ENCODE measurements at places on chromosomes 7 and 10. TPM values are rescaled to one million over a fixed set of nuclear protein-coding genes. Genes with fewer than 3 reads are reported as not detected.

DNA sequence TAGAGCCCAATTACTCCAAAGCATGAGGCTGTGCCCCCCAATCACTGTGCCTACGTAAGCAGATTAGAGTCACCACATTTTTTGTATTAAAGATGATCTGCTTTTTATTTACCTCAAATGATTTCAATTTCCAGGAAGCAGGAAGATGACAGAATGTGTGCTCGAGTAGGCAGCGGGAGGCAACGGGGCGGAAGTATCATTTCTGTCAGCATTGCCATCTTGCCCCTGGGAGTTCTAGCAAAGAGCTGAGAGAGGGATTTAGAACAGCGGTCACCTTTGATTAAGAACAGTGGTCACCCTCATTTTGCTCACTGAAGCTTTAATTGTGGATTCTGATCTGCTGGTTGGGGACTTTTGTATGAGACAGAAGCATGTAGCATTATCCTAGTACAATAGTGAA lies 117.1 kb upstream of the FAM13C start:
- DNase-seq = no peak

DNA sequence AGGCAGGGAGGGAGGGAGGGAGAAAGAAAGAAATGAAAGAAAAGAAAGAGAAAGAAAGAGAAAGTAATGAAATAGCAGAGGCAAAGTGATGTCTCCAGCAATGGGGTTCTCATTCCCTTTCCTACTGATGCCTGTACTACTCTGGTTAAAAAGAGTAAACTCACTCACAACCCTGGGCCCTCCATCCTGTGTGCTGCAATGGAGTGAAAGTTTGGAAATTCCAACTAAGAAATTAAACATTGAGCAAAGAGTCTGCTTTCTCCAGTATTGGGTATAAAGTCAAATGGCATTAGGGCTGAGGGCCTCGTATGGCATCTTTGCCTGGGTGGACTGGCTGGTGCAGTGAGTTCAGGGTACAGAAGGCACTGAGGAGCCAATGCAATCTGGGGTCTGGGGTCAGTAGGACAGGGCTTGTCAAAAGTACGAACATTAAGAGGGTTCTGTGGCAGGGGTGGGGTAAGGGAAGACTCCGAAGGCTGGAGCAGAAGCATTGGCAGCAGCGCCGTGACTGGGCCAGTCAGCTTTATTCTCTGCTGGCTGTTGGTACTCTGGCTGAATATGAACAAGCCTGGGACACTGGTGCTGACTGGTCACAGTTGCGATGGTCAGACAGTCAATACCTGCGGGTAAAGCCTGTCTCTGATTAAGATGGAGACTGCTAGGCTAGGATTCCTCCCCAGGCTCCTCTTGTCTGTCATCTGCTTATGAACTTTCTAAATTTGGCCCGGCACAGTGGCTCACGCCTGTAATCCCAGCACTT lies 24.1 kb upstream of the TNS3 start:
- DNase-seq = no peak

- no peak for DNase-seq
Measured at GRCh38 chr7:159227433-159227832, 82.8 kb upstream of the VIPR2 start.

The TDRD1 gene
- 4.0 TPM for total RNA-seq

- peak; percentile 77 for DNase-seq
Measured at GRCh38 chr7:44132039-44132438, 8.7 kb upstream of the POLD2 start.

- no peak for DNase-seq
Measured at GRCh38 chr10:118767297-118768040, 12.7 kb upstream of the CACUL1 start.

The IQCE gene
- 11.5 TPM for total RNA-seq

The UNCX gene
- not detected for total RNA-seq

The PRSS37 gene
- not detected for total RNA-seq

DNA sequence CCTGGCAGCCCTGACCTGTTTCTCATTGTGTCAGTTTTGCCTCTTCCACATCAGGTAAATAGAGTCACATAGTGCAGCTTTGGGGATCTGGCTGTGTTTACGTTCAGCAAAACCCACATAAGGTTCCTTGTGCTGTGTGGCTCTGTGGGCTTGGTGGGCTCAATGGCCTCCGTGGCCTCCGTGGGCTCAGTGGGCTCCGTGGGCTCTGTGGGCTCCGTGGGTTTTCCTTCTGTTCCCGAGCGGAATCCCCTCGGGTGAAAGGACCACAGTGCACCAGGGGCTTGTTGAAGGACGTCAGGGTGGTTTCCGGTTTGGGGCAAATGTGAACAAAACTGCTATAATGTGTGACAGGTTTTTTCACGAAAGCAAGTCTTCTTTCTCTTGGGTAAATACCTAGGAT lies 12.5 kb upstream of the DPYSL4 start:
- no peak for DNase-seq

The SPDYE16 gene
- total RNA-seq = not detected

DNA sequence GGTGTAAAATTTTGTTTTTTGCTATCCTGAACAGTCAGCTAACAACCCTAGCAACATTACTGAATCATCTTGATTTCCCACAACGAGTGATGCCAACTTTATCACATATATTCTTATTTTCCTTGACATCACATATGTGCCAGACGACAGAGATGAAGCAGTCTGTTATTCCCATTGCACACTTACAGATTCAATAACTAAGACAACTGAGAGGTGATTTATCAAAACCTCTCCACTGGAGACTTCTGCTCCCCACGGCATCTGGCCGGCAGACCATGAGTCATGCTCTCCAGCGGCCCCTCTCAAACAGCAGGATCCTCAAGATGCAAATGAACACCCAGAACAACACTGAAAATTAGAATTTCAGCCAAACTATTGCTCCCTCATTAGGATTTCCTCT lies 57.1 kb downstream of the AMPH start:
- DNase-seq = no peak

- no peak for DNase-seq
Measured at GRCh38 chr7:141739250-141739649, 1.1 kb downstream of the SSBP1 start.

The CYP2C18 gene
- total RNA-seq = not detected

All from Right ventricle myocardium inferior (tissue), 1 donor.